Umbilical cord (tissue), 2 donors: ENCODE measurements at places on chromosomes 7 and 10.

- DNase-seq, result peak; percentile 79
Observed at GRCh38 chr10:63464402-63465292, 1.1 kb downstream of the JMJD1C start.

DNA sequence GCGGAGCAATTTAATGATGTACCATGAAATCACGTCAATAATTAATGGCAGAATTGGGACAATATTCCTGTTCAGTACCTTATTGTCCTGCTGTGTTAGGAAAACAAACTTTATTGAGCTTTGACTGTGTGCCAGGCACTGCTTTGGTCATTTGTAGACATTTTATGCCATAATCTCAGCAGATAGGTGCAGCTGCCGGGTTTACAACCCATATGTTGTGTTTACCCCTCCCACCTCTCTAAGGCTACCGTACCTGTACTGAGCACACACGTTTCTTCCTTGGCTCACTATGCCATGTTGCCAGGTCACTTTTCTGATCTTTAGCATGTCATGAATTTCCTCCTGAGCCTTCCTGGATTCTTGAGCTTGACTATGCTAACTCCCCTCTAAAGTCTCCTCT lies 422.2 kb downstream of the PHTF2 start:
- no peak for DNase-seq

GRCh38 chr7:28081016-28081415 lies 99.6 kb downstream of the JAZF1 start:
- DNase-seq, result no peak

DNA sequence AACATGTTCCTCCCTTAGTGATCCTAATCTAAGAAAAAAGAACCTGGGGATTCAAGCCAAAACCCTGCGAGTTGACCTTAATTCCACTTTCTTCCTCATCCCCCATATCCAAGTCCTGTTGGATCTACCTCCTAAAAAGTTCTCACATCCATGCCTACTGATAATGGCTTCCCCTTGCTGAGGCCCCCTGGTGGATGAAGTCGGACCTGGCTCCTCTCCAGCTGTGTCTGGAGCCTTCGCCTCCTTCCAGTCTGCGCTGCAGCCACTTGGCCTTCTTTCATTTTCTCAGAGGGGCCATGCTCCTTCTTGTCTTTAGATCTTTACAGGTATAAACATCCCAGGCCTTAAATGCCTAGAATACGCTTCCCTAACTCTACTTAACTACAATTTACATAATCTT lies 8.1 kb downstream of the PDE1C start:
- DNase-seq, result no peak

GRCh38 chr10:96216775-96217174 lies 54.6 kb downstream of the BLNK start:
- no peak for DNase-seq

DNA sequence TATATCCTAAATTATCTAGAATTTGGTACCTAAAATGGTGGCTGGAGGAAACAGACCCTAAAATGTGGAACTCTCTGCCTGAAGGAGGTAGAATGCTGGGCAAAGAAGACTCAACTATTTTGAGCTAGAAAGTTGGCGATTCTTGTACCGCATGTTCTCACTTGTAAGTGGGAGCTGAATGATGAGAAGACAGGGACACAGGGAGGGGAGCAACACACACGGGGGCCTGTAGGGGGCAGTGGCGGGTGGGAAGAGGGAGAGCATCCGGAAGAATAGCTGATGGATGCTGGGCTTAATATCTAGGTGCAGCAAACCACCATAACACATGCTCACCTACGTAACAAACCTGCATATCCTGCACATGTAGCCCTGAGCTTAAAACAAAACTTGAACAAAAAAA lies 250.6 kb downstream of the CALN1 start:
- DNase-seq, result no peak

DNA sequence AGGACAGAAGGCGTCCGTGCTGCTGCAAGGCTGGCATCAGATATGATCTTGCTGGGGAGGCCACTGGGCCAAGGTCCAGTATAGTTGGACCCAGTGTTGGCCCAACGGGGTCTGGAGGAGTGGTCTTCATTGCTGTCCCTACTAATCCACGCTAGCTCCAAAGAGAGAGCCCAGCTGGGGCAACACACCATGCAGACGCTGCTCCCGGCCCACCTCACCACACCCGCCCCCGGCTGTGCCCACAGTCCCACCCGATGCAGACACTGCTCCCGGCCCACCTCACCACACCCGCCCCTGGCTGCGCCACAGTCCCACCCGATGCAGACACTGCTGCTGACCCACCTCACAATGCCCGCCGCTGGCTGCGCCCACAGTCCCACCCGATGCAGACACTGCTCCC lies 121.5 kb downstream of the VIPR2 start:
- no peak for DNase-seq

- DNase-seq, result no peak
Observed at GRCh38 chr10:25226775-25227682, 52.2 kb downstream of the GPR158 start.

GRCh38 chr7:37943905-37944736 lies 23.7 kb downstream of the EPDR1 start:
- no peak for DNase-seq

DNA sequence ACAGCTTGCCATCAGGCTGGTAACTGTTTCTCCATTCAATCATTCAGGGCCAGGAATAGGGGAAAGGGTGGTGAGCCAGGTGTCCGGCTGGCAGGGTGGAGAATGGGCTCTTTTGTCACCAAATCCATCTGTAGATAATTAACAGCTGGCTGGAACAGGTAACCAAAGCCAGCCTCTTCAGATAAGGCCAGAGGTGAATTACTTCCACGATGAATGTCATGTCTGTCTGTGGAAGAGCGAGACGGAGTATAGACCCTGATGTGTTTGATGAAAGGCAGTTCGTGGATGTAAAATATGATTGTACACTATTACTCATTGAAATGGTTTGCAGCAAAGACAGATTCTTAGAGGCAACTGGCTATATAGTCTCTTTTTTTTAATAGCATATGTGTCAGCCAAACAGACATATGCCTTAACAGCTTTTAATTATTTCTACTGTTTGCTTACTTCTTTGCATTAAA lies 149.8 kb downstream of the KLF6 start:
- no peak for DNase-seq

- DNase-seq, result no peak
Observed at GRCh38 chr7:45212606-45213005, 55.0 kb downstream of the RAMP3 start.

DNA sequence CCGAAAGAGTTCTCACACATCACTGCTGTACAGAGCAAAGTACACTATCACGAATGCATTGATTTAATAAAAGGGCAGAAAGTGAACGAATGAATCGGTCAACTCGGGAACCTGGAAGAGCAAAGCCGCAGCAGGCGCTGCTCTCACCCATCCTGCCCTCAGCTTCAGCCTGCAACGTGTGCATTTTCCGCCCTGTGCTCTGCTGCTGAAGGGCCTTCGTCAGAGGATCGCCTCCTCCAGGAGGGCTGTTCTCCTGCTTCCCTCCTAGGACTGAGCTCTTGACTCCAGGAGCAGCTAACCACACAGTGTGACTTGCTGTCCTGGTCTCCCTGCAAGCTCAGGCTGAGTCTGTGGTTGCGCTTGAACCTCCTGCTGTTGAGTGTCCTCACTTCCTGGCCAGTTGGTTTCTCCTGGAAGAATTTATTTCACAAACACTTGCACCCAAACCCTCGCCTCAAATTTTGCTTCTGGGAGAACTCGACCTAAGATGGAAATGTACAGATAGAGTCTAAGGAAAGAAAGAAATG lies 473.0 kb upstream of the KLF6 start:
- DNase-seq, result no peak

GRCh38 chr10:123934846-123935245 lies 43.2 kb upstream of the CPXM2 start:
- DNase-seq, result no peak

- DNase-seq, result no peak
Observed at GRCh38 chr10:28858646-28859045, 181.3 kb downstream of the BAMBI start.

DNA sequence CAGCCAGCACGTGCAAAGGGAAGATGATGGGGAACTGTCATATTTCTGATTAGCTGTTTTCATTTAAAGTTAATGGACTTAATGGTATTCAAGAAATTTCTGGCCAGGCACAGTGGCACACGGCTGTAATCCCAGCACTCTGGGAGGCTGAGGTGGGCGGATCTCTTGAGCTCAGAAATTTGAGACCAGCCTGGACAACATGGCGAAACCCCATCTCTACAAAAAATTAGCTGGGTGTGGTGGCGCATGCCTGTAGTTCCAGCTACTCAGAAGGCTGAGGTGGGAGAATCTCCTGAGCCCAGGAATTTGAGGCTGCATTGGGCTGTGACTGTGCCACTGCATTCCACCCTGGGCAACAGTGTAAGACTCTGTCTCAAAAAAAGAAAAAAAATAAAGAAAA lies 18.7 kb downstream of the STN1 start:
- DNase-seq, result no peak

DNA sequence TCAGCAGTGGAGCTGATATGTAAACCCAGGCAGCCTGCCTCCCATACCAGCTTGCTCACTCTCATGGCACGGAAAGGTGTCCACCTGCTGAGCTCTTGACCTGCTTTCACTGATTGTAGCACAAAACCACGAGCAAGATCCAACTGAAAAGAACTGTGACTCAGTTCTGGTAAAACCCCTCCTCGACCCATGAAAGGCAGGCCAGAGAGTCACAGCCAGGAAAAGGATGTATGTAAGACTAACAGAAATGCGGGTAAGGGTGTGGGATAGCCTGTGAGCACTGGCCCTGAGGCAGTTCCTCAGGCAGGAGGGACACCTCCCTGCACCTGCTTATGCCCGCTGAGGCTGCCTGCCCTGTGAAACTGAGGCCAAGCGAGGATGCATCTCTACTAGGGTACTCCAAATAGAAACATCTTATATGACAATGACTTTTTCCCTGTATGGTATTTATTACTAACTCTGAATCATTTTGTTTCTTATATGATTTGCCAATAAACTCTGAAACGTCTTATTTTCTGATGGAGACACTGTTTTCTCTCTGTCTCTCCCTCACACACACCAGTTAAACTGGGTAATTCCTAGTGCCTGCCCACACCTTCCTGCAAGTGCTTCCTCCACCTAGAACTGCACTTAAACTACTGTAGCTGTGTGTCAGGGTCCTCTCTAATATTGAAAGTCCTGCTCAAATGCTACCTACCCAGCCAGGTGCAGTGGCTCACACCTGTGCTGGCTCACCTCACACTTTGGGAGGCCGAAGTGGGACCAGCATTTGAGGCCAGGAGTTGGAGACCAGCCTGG lies 73.3 kb upstream of the GHITM start:
- DNase-seq, result no peak
